ENCODE measurements at places on chromosomes 2 and 18.

GRCh38 chr18:45617284-45617683 lies 2.0 kb downstream of the SLC14A2 start:
- DNase-seq, result no peak

- DNase-seq, result no peak
Measured at GRCh38 chr2:30775833-30776232, 31.4 kb downstream of the CAPN13 start.

DNA sequence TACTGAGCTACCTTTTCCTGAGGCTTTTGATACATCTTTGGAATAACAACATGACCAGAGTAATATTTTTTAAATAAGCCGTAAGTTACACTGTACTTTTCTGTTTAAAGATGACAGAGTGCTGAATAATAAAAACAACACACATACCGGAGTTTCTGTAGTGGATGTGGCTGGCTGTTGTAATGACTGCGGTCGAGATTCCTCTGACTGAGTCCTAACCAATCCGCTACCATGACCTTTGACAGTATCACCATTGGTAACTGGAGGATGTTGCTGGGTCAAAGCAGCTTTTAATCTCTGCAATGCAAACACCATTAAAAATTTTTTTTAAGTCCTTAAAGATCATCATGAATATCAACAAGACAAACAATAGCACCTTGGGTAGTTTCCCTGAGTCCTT lies 70.7 kb downstream of the ATF2 start:
- DNase-seq, result no peak

- no peak for DNase-seq
Measured at GRCh38 chr18:22173928-22174301, 4.5 kb downstream of the GATA6 start.

GRCh38 chr2:170221317-170222288 lies 43.7 kb downstream of the MYO3B start:
- DNase-seq, result no peak

DNA sequence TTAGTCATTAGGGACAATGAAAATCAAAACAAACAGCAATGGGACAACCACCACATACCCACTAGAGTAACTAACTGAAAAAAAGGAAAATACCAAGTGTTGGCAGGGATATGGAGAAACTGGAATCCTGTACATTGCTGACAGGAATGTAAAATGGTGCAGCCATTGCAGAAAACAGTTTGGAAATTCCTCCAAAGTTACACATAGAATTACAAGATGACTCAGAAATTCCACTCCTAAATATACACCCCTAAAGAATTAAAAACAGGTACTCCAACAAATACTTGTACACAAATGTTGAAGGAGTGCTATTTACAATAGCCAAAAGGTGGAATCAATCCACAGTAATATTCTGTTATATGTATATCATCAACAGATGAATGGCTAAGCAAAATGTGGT lies 110.9 kb downstream of the ROCK1 start:
- no peak for DNase-seq

DNA sequence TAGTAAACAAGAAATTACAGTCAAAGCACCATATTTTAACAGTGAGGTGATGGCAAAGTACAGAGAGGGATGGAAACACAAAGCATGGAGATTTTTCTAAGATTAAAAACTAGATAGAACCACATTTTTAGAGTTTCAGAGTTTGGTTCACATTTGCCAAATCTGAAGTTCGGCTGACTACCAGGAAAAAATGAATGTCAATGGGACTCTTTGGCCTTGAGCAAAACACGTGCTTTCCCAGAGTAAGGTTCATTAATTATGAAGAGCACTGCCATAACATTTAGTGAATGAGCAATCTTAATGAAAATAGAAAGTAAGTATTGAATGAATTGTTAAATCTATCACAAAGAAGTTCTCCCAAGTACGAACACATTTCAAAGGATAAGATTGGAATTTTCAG lies 571.2 kb upstream of the VRK2 start:
- DNase-seq, result no peak

- DNase-seq, result no peak
Measured at GRCh38 chr2:182266909-182267308, 159.9 kb downstream of the PDE1A start.

GRCh38 chr2:26970928-26971627 lies 641 bp downstream of the MAPRE3 start:
- no peak for DNase-seq

- no peak for DNase-seq
Measured at GRCh38 chr2:215594766-215595165, 158.9 kb upstream of the FN1 start.

DNA sequence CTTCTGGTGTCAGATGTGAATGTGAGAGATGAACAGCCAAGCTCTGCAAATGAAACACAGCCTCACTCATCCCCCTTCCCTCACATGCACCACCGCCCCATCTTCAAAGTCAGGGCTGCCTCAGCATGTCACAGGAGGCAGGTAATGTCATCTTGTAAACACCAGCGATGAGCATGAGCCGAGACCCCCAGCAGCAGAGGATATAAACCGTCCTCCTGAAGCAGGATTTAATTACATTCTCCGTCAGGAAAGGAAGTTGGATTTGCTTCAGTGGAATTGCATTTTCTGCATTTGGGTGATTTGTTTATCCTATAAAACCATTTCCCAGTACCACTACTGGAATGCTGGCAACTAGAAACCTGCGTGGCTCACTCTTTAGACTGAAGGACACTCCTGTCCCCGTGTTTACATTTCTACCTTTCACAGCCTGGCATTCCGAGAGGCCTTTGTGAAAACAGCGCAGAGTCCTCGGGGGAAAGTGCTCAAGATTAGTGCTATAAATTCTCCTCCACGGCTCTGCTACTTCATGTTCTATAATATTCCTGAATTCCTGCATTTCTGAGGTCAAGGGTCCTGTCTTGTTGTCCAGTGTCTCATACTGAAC lies 619.2 kb downstream of the IRS1 start:
- no peak for DNase-seq

- DNase-seq, result no peak
Measured at GRCh38 chr2:231854616-231855125, 68.4 kb downstream of the COPS7B start.

DNA sequence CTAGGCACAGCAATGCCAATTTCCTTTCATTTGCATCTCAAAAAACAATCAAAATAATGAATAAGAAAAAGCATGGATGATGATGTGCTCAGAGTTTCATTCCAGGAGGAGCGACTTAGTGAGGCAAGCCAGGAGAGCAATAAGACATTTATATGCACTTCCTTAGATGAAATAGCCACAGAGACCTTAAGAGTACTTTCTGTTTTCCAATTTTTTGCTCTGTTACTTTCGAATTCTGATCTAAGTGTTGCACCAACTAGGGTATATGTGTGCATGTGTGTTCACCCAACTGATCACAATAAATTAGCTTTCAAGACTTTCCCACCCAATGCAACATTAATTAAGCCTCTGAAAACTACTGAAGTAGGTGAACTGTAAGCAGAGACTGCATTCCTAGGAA lies 709 bp downstream of the RAB27B start:
- DNase-seq, result no peak

- DNase-seq, result no peak
Measured at GRCh38 chr2:120445449-120446143, 99.7 kb downstream of the INHBB start.

GRCh38 chr2:99636144-99637034 lies 146.6 kb upstream of the REV1 start:
- DNase-seq, result no peak

DNA sequence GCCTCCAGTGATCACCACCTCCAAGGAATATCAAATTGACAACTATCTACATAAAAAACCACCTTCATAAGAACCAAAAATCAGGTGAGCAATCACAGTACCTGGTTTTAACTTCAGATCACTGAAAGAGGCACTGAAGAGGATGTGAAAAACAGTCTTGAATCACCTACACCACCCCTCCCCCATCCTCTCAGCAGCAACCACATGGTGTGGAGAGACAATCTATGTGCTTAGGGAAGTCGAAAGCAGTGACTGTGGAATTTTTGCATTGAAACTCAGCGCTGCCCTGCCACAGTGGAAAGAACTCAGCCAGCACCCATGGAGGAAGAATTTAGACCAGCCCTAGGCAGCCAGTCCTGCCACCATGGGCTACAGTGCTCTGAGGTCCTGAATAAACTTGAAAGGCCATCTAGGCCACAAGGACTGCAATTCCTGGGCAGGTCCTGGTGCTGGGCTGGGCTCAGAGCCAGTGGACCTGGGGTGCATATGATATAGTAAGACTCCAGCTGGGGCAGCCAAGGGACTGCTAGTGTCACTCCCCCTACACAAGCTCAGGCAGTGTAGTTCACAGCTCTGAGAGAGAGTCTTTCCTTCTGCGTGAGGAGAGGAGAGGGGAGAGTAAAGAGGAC lies 75.6 kb downstream of the ATL2 start:
- DNase-seq, result no peak

DNA sequence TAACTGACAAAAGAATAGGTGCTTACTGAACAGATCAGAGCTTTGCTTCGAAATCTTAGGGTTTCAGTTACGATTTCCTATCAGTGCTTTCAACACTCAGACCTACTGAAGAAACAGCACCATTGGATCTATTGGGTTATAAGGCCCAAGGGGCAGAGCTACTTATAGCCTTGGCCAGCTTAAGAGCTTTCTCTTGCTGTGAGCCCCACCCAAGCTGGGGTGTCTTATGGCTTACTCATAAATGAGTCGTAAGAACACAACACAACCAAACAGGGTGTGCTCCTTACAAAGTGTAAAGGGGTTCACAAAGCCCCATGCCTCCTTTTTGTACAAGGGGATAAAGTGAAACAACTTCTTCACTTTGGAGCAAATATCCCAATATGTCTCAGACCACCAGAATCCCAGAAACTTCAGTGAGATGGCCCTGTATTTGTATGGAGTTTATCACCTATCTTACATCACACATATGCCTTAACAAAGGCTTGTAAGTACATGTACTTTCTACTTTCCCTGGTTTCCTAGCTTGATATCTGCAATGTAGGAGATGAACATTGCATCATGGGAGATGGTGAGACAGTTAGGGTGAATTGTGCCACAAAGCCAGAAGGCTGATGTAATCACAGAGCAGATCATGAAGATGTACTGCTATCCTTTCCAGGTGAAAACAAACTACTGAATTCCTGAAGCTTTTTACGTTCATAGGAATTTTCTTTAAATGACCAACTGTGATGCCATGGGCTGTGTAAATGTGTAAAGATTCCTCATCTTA lies 115.5 kb upstream of the GLI2 start:
- no peak for DNase-seq

GRCh38 chr2:53131416-53131815 lies 636.2 kb upstream of the CHAC2 start:
- no peak for DNase-seq

GRCh38 chr2:20653695-20654534 lies 3.0 kb upstream of the HS1BP3 start:
- DNase-seq, result no peak

DNA sequence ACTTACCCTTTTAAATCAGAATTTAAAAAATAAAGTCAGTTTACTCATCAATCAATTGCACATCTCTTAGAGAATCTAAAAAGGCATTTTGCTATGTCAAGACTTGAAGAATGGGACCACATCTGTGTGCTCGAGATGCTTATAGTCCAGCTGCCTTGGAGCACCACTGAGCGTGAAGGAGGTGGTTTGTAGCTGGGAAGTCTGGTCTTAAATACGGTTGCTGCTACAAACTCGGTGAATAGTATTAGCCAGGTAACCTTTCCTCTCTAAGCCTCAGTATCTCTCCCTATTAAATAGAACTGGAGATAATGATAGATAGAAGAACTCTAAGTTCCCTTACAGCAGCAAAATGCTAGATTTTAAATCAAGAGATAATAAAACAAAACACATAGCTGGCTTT lies 289.7 kb downstream of the TRIB2 start:
- no peak for DNase-seq

- DNase-seq, result no peak
Measured at GRCh38 chr2:96890726-96891385, 21.0 kb upstream of the SEMA4C start.

DNA sequence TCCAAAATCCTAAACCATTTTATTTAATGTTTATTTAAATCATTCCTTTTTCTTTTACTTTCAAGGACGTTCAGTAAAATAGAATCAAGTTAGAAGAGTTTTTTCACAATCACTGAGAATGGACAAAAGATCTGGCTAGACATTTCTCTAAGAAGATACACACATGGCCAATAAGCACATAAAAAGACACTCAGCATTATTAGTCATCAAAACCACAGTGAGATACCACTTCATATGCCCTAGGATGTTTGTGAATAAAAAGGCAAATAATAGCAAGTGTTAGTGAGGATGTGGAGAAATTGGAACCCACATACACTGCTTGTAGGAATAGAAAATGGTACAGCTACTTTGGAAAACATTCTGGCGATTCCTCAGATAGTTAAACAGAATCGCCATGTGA lies 76.1 kb downstream of the RHBDD1 start:
- DNase-seq, result no peak

DNA sequence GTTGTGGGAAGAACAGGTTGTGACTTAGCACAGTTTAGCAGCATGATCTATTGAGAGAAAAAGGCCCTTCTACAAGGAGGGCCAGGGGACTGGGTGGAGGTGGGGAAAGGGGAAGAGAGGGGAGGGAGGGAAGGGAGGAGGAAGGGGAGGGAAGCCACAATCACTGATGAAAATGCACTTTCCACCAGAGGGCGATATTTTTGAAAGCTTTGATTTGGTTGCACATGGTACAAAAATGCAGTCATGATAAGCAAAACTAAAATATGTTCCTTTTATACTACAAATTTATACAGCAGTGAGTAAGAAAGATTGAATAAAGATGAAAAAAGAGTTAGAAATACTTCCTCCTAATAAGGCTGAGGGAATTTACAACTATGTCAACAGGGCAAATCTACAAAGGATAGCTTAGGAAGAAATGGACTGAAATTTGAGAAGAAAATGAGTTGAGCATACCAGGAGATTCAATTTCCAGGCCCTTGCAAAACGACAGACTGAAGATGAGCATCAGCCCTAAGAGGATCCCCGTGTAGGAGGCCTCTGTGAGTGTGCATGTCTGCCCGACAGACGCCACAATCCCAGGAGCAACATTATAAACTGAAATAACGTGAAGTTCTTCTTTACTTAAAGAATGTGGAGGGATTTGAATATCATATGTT lies 17.2 kb downstream of the SH3YL1 start:
- no peak for DNase-seq

DNA sequence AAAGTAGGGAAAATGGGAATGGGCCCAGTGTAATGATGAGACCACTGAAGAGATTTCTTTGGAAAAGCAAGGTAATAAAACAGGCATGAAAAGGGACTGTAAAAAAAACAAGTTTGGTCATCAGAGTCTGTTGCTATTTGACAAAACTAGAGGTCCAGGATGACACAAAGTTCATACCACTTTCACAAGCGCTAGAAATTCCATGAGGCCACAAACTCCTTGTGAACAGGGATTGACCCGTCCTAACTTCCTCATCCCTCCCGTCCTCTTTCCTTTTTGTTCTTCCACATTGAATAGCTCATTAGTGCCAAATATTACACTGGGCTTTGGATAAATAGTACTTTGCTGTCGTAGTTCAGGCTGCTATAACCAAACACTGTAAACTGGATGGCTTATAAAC lies 188.8 kb upstream of the EPC2 start:
- no peak for DNase-seq

GRCh38 chr18:58529714-58530354 lies 99.1 kb downstream of the ALPK2 start:
- DNase-seq, result no peak
